ENCODE measurements at places on chromosomes 7 and 10. TPM values are rescaled to one million over a fixed set of nuclear protein-coding genes. Genes with fewer than 3 reads are reported as not detected.

ZPBP gene
- total RNA-seq: not detected

LEP gene
- 0.12 TPM for total RNA-seq

MYH16 gene
- not detected for total RNA-seq

IDI2 gene
- not detected for total RNA-seq

NRCAM gene
- total RNA-seq: 10.9 TPM

IFIT1B gene
- not detected for total RNA-seq

HMX3 gene
- total RNA-seq: not detected

ATOH7 gene
- not detected for total RNA-seq

KIAA1549 gene
- 0.20 TPM for total RNA-seq
